Cardiac atrium fibroblast (primary cell): ENCODE measurements at places on chromosomes 11 and 22. TPM values are rescaled to one million over a fixed set of nuclear protein-coding genes. Genes with fewer than 3 reads are reported as not detected.

MB gene
- not detected in 2 replicates for total RNA-seq

C11orf21 gene
- not detected in 2 replicates for total RNA-seq

OTOG gene
- not detected in 2 replicates for total RNA-seq

OR5P2 gene
- total RNA-seq: not detected in 2 replicates

ASCL2 gene
- 3.1 TPM in 1 of 2 replicates, not detected in the other for total RNA-seq

OR51E2 gene
- not detected in 2 replicates for total RNA-seq

CCDC116 gene
- total RNA-seq: 0.16 TPM in 1 of 2 replicates, not detected in the other

DEFB131B gene
- total RNA-seq: not detected in 2 replicates

POLA2 gene
- total RNA-seq: 2.7 and 5.3 TPM in 2 replicates

ST14 gene
- not detected in 2 replicates for total RNA-seq

PNPLA5 gene
- total RNA-seq: not detected in 2 replicates

NRGN gene
- total RNA-seq: 0.16 and 0.36 TPM in 2 replicates

TCN1 gene
- 0.65 TPM in 1 of 2 replicates, not detected in the other for total RNA-seq

OR8G1 gene
- not detected in 2 replicates for total RNA-seq

ATF4 gene
- 460 and 552 TPM in 2 replicates for total RNA-seq

ALDH3B1 gene
- 10.8 and 14.6 TPM in 2 replicates for total RNA-seq

STK33 gene
- total RNA-seq: 2.7 TPM in 1 of 2 replicates, not detected in the other

RIMBP3B gene
- 0.16 TPM in 1 of 2 replicates, not detected in the other for total RNA-seq

PTPMT1 gene
- 70.0 and 90.8 TPM in 2 replicates for total RNA-seq

PANX3 gene
- total RNA-seq: not detected in 2 replicates

C11orf52 gene
- total RNA-seq: 0.65 and 4.3 TPM in 2 replicates

XKR3 gene
- not detected in 2 replicates for total RNA-seq

MOV10L1 gene
- 2.1 and 3.6 TPM in 2 replicates for total RNA-seq

HEPHL1 gene
- under 0.01 TPM in 1 of 2 replicates, not detected in the other for total RNA-seq

MYBPC3 gene
- not detected in 2 replicates for total RNA-seq

NXPE1 gene
- total RNA-seq: not detected in 2 replicates

INTS4 gene
- 10.7 and 23.1 TPM in 2 replicates for total RNA-seq

KRTAP5-2 gene
- total RNA-seq: not detected in 2 replicates

USP2 gene
- total RNA-seq: not detected in 2 replicates

NOX4 gene
- 0.97 TPM in 1 of 2 replicates, not detected in the other for total RNA-seq

FAM181B gene
- 0.18 TPM in 1 of 2 replicates, not detected in the other for total RNA-seq

INCENP gene
- 6.0 and 13.9 TPM in 2 replicates for total RNA-seq

PGA4 gene
- total RNA-seq: not detected in 2 replicates

CCDC89 gene
- 1.3 and 5.3 TPM in 2 replicates for total RNA-seq

SLC22A9 gene
- not detected in 2 replicates for total RNA-seq

RIC3 gene
- total RNA-seq: not detected in 2 replicates

DGCR6 gene
- total RNA-seq: 1.1 and 1.4 TPM in 2 replicates

SYCE3 gene
- total RNA-seq: not detected in 2 replicates

IGLL5 gene
- not detected in 2 replicates for total RNA-seq

OR5A1 gene
- not detected in 2 replicates for total RNA-seq

DRICH1 gene
- total RNA-seq: not detected in 2 replicates

OR51B2 gene
- total RNA-seq: not detected in 2 replicates

MS4A6E gene
- not detected in 2 replicates for total RNA-seq

DGAT2 gene
- total RNA-seq: 3.8 and 5.7 TPM in 2 replicates

C11orf97 gene
- total RNA-seq: not detected in 2 replicates
